ENCODE measurements at places on chromosomes 12 and 14.

- DNase-seq = no peak
Measured at GRCh38 chr12:1107669-1108068, 116.6 kb downstream of the ERC1 start.

GRCh38 chr12:2673966-2674810, 120.6 kb upstream of the FKBP4 start:
- no peak for DNase-seq

DNA sequence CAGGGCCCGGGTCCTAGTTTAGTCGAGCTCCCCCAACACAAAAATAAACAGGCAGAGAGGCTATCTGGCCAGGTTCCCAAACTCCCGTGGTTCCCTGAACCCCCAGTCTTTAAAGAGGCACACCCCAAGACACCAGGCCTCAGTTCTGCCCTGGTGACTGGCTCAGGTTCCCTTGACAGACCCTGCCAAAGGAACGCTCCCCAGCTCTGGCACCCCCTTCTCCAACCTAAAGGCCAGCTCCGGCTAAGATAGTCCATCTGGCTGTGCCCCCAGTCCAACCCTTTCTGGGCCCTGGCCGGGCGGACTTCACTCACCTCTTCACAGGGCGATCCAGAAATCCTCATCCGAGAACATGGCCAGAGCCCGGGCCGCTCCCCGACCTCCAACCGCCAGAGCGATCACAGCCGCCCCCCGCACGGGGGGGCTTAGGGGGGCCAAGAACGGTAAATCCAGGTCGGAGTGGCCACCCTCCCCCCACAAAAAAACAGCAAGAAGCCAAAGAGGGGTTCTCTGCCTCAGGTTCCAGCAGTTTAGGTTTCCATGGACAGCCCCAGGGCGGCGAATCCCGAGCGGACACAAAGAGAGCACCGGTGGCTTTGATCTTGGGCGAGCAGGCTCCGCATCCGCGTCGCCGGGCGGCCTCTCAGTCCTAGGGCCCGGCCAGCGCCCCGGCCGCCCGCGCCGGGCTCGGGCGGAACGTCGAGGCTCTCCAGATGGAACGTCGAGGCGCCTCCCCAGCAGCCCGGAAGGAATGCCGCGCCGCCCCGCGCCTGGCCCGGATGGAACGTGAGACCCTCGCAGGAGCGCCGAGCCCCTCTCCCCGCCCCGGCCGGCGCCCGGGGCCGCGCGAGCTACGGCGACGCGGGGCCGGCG, 1.1 kb downstream of the KMT2D start:
- no peak for DNase-seq

DNA sequence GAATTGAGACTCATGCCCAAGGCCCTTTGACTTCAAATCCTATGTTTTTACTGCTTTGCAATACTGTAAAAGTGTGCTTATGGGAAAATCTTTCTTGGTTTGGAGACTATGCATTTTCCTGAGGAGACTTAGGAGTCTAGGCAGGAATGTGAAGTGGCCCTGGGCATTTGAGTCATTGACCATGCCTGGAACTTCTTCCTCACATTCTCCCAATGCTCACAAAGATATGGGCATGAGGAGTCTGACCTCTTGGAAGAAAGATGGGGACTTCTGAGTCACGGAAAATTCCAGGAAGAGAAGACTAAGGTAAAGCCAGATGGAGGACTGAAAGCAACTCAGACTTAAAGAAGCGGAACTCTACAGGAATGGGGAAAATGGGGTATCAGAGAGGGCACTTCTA, 38.2 kb upstream of the ZNF641 start:
- no peak for DNase-seq

DNA sequence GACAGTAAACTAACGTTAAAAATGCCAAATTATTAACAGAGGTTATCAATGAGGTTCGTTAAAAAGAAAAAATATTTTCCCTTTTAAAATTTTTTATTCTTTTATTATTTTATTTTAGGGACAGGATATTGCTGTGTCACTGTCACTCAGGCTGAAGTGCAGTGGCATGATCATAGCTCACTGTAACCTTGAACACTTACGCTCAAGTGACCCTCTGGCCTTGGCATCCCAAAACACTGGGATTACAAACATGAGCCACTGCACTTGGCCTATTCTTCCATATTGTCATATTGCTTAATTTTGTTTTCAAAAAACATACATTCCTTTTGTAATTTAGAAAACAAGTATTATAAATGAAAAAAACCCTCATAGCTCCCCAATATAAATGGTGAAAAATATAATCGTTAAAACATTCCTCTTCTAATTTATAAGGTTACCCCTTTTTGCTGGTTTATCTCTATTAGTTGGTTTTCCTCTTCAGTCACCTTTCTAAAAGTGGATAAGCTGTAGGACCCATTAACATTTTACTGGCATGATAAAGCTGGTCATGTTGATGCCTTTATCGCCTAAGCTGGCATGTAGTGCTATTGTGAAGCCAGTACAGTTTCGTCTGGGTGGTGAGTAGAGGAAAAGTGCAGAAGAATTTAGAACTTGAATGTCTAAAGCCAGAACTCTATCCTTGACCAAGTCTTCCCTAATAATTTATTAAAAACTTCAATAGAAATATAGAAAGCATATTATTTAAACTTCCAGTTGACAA, 27.6 kb downstream of the PDE3A start:
- DNase-seq = no peak

DNA sequence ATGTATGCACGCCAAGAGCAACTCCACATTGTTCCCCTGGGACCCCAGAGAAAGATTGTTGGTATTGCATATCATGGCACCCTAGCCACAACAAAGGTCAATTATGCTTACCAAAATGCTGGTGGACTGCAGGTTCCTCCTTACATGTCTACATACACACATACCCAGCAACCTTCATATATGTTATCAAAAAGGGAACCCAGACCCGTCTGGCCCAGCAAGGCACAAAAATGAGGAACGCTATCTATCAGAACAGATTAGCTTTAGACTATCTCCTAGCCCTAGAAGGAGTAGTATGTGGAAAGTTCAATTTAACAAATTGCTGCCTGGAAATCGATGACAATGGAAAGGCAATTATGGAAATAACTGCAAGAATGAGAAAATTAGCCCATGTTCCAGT, 61.5 kb downstream of the DHRS2 start:
- no peak for DNase-seq

GRCh38 chr12:62435303-62436163, 31.1 kb upstream of the MON2 start:
- DNase-seq = peak; percentile 35

DNA sequence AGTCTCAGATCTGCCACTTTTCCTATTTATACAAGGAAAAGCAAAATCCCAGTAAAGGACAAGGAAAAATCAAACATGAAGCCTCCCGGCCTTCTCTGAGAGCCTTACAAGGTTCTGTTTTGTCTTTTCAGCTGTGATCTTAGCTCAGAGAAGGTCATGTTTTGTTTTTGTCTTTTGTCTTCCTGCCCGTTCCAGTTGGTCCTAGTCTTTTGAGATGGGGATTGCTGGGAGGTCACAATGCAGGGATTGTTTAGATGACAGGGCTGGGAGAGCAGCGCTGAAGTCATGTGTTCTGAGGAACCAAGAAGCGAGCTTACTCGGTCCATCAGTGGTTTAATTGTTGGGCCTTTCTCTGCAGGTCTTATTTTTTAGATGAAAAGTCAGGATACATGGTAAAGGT, 6.0 kb downstream of the PLEKHH1 start:
- DNase-seq = no peak

DNA sequence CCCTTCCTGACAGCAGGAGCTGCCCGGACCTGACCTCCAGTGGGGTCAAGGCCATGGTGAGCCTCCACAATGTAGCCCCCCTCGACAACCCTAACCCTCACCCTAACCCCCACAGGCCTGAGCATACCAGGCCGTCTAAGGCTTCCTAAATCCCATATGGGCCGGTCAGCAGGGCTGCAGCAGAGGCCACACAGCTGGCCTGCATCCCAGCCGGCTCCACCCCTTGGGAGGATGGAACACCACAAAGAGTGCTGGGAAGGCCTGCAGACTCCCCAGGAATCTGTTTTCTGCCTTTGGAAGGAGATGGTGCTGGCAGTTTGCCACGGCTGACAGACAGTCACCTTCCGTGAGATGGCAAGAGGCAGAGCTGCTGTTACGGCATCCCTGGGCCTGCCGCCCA, 2.8 kb downstream of the TMEM179 start:
- no peak for DNase-seq

DNA sequence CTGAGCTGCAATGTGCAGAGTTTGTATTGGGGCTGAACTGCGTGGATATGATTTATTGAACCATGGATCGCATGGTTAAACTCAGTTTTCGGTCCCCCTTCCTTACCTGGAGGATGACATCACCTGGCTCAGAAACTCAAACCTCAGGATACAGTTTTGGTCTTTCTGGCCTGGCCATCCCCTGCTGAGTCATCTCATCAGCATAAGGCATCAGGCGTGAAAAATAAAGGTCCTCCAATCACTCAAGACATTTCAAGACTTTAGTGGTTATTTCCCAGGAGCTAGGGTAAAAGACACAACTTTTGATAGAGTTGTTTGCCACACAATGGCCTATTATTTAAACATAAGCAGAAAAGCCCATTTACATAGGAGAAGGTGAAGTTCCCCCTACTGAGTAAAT, 631.1 kb upstream of the TMEM132C start:
- no peak for DNase-seq

GRCh38 chr14:20792556-20792955, 10.1 kb downstream of the RNASE1 start:
- no peak for DNase-seq

GRCh38 chr14:99072433-99072832, 199.6 kb downstream of the BCL11B start:
- no peak for DNase-seq

DNA sequence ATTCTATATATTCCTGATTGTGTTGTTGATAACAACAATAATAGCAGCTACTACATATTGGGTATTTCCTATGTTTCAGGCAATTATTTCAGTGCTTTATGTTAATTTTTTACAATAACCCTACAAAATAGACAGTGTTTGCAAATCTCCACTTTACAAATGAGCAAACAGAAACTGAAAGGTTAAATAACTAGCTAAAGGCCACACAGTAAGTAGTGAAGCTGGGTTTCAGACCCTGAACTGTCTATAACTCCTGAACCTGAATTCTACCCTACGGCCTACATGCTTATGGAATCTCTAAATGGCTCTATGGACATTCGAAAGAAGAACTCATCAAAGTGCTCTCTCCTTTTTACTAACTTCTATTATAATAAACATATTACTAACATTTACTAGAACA, 19.7 kb upstream of the NUDT4 start:
- no peak for DNase-seq

DNA sequence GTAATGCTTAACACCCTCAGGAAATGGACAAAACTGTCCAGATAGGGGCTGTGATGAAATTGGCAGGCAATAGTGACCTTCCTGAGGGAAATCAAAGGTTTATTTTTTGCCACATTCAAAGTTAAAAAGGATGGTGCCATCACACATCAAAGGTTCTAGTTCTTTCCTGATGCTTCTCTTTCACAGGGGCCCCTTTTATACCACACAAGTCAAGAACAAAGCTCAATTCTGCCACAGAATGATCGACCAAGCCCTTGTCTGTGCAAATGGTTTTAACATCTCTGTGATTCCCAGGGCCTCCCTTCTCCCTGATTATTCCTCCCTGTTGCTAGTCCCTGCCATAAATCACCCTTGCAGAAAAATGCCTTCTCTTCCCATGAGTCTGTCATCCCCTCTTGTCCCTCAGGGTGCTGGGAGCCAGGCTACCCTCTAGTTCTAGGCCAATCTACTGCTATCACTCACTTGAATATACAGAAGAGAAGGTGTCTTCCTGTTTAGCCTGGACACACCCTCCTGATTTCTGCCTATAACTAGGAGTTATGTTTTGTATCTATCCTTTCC, 22.7 kb downstream of the SMCO2 start:
- DNase-seq = no peak

- no peak for DNase-seq
Measured at GRCh38 chr14:50121486-50121885, 5.1 kb upstream of the VCPKMT start.

- no peak for DNase-seq
Measured at GRCh38 chr14:92481386-92481785, 32.2 kb upstream of the RIN3 start.

All from kidney epithelial cell (primary cell).